ENCODE measurements at places on chromosomes 6 and 20. TPM values are rescaled to one million over a fixed set of nuclear protein-coding genes. Genes with fewer than 3 reads are reported as not detected.

DNA sequence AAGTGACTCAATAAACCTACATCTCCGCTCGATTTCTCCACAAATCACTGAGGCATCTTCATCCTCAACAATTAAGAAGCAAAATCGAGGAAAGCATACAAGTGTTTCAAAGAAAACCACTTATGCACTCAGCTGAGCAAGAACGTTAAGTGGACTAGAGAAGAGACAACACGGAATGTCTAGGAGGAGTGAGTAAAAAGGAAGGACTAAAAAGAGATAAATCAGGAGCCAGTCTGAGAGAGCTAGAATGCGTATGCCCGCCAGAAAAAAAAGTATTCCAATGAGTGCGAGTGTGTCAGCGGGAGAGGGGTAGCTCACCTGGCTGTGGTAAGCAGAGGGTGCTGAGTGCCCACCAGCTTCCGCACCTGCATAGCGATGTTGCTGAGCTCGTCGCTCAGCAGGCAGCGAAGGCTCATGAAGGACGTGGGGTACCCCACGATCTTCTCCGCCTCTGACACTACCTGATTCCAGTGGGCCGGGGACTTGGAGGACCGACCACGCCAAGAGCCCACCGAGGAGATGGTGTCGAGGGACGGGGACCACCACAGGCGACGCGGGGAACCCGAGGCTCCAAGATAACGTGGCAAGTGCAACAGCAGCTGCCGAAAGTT lies 587 bp downstream of the PDSS2 start:
- H3K36me3 ChIP-seq = no peaks in the 10 kb centered on the region
- peaks cover 6% of the 10 kb centered on the region for H3K4me1 ChIP-seq
- H3K27ac ChIP-seq = peak overlapping the region; percentile 35
- no peaks in the 10 kb centered on the region for H3K27me3 ChIP-seq
- peak; percentile 26 for DNase-seq
- H3K4me3 ChIP-seq = peak overlapping the region; percentile 91

DNA sequence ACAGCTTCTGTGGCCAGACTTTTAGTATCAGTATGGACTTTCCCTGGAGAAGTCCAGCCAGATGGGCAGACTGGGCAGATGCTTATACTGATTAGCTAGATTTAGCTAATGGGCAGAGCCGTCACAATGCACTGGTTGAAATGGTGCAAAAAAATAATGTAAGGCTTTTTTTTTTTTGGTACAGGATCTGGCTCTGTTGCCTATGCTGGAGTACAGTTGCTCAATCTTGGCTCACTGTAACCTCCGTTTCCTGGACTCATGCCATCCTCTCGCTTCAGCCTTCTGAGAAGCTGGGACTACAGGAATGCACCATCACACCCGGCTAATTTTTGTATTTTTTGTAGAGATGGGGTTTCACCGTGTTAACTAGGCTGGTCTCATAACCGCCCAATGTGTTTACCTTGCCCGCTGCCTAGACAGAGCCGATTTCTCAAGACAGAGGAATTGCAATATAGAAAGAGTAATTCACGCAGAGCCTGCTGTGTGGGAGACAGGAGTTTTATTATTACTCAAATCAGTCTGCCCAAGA lies 16.4 kb upstream of the KIFC1 start:
- peaks cover 8% of the 10 kb centered on the region for H3K4me1 ChIP-seq
- no peaks in the 10 kb centered on the region for H3K36me3 ChIP-seq
- no peaks in the 10 kb centered on the region for H3K27me3 ChIP-seq
- peak; percentile 70 for DNase-seq

The NFATC2 gene
- 12.4 TPM for total RNA-seq

DNA sequence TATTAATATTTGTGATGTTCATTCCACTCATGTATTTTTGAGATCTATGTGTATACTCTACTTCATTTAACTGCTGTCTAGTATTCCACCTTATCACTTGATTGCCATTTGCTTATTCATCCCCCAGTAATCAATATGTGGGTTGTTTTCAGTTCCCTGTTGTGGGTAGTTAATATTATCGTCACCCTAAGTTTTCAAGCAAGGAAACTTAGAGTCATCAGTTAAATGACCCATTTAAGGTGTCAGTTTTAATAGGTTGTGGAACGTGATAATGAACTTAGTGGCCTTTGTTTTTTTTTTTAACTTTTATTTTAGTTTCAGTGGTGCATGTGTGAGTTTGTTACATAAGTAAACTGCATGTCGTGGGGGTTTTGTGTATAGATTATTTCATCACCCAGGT lies 90.3 kb downstream of the SLC24A3 start:
- peaks cover 22% of the 10 kb centered on the region for H3K27me3 ChIP-seq
- H3K27ac ChIP-seq = no peak overlapping the region
- DNase-seq = no peak
- no peak overlapping the region for H3K4me3 ChIP-seq
- no peaks in the 10 kb centered on the region for H3K36me3 ChIP-seq

The SEL1L2 gene
- total RNA-seq = not detected

DNA sequence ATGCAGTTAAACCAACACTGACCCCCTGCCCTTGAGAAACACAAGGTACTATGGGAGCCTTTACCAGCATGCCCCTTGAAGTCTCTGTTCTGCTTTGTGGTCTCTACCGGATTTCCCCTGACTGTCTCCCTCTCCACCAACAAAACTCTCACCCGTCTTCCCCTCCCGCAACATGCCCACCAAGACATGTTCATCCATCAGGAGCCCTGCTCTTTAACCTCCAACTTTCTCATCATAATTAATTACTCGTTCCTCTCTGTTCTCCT lies 1.1 kb downstream of the ZNF165 start:
- peaks cover 37% of the 10 kb centered on the region for H3K36me3 ChIP-seq
- no peaks in the 10 kb centered on the region for H3K27me3 ChIP-seq
- H3K4me3 ChIP-seq = peak overlapping the region; percentile 89
- peak overlapping the region; percentile 85 for H3K27ac ChIP-seq
- peaks cover 3% of the 10 kb centered on the region for H3K4me1 ChIP-seq
- no peak for DNase-seq

GRCh38 chr6:170296423-170296745 lies 5.5 kb upstream of the DLL1 start:
- peaks cover 37% of the 10 kb centered on the region for H3K27me3 ChIP-seq
- H3K4me1 ChIP-seq = peaks cover 10% of the 10 kb centered on the region
- no peak overlapping the region for H3K27ac ChIP-seq
- peak overlapping the region; percentile 68 for H3K4me3 ChIP-seq
- no peaks in the 10 kb centered on the region for H3K36me3 ChIP-seq

- no peaks in the 10 kb centered on the region for H3K36me3 ChIP-seq
- peaks cover 43% of the 10 kb centered on the region for H3K4me1 ChIP-seq
- H3K27ac ChIP-seq = peak overlapping the region; percentile 33
These were observed 4.3 kb downstream of the TJAP1 start for GRCh38 chr6:43481591-43482236.

GRCh38 chr6:67127041-67127440 lies 1420.0 kb upstream of the EYS start:
- H3K36me3 ChIP-seq = no peaks in the 10 kb centered on the region
- H3K4me1 ChIP-seq = no peaks in the 10 kb centered on the region
- H3K27me3 ChIP-seq = no peaks in the 10 kb centered on the region
- DNase-seq = peak; percentile 5
- H3K27ac ChIP-seq = no peak overlapping the region
- no peak overlapping the region for H3K4me3 ChIP-seq

DNA sequence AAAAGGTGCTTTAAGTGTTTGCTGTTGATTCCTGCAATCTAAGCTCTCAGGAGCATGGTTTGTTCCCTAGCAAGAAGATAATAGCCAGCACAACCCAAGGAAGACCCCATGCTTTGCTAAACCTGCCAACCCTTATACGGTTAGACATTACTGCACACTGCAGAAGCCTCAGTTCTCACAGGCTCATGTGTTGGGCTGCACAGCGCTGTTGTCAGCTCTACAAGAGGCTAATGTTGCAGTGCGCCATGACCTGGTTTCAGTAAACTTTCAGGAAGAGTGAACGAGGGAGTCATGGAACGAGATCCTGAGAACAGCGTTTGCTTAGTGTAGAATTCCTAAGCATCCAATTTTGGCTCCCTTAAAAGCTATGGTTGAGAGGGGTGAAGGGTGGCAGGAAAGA lies 218.5 kb downstream of the ARHGAP18 start:
- peak; percentile 52 for DNase-seq
- no peaks in the 10 kb centered on the region for H3K36me3 ChIP-seq
- H3K27ac ChIP-seq = peak overlapping the region; percentile 100
- no peaks in the 10 kb centered on the region for H3K27me3 ChIP-seq
- peak overlapping the region; percentile 68 for H3K4me3 ChIP-seq

Measured in PC-3 (cell line).